Fibroblast of villous mesenchyme (primary cell): ENCODE measurements at places on chromosomes 12 and 14.

- no peak for DNase-seq
These were observed 76.8 kb downstream of the NUMB start for GRCh38 chr14:73381380-73382013.

GRCh38 chr14:91418387-91419043 is 895 bp upstream of the CCDC88C start:
- peak; percentile 38 for DNase-seq

DNA sequence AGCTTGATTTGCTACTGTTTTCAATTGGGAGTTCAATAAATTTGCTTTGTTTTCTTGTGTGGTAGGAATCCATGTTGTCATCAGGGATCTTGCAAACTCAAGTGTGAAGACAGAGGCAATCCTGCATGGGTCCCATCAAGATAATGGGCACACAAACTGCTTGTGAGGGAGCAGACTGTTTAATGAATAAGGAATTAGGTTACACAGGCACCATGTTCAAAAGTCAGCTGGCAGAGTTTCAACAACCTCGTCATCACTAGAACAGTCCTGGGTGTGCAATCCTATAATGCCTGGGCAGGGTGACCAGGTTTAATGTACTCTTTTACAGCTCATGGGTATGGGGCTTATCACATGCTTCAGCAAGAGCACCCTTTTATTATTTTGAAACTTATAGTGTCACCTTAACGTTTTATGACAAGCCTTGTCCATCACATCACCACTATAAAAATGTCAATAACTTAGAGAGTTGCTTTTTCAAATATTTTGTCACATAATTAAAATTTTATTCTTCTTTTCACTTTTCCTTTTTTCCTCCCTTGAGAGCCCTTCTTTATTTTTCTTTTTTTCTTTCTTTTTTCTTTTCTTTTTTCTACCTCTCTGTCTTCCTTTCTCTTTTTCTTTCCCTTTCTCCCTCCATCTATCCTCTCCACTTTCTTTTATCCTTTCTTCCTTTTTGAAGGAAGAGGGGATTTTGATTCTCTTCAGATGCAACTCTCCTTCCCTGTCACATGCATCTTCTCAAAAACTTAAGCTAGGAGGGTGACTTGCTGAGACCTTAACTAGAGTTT is 252.2 kb upstream of the ATP2B1 start:
- DNase-seq: peak; percentile 23

DNA sequence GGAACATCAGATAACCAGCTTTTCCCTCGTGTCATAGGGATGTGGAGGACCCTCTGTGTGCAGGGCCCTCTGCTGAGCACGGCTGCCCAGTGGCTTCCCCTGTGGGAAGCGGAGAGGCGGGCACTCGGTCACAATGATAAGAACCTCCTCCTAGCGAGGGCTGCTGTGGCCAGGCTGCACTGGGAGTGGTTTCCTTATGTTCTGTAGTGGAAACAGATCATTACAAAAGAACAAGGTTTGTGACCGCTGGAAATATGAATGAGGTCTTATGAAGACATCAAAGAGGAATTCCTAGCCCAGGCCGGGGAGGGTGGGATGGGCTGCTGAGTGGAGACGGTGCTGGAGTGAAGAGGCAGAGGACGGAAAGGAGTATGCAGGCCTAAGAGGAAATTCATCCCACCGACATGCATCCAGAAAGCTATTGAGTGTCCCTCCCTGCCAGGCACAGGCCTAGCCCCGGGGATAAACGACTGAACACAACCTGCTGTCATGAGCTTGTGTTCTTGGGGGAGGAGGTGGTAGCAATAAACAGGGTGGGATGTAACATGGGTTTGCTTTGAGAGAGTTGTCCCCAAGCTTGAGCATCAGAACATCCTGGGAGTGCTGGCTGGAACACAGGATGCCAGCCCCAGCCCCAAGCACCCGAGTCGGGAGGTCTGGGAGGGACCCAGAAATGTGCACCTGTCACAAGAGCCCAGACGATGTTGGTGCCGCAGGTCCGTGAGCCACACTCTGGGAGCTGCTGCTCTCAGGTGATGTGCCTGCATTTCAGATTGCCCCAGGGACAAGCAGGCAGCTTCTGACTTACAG is 37.5 kb downstream of the FZD10 start:
- DNase-seq: no peak

GRCh38 chr12:89166525-89166934 is 185.8 kb downstream of the DUSP6 start:
- no peak for DNase-seq

GRCh38 chr12:113347892-113348291 is 10.5 kb upstream of the PLBD2 start:
- DNase-seq: no peak

DNA sequence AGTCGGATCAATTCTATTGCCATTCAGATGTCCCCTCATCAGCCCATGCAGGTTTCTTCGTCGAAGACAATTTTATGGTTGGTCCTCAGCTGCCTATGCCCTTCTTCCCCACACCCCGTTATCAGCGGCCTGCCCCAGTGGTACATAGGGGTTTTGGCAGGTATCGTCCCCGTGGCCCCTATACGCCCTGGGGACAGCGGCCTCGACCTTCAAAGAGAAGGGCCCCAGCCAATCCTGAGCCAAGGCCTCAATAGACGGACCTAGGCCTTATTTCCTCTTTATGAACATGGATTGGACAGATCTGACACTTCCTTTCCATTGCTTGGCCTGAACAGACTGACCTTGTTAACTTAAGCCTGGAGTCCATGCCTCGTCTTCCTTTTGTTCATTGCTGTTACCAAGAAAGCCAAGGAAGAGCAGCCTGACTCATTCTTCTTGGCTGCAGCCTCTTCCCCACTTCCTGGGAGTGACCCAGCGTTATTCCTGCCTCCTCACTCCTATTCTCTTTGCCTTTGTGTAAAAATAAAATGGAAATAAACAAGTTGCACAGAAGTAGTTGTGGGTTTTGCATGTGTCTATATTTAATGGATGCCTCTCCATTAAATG is 156.5 kb upstream of the AMIGO2 start:
- DNase-seq: peak; percentile 71
